ENCODE measurements at places on chromosomes 13 and 19.
A peak's percentile ranks its signal among the peaks of the same experiment; 100 is the strongest.

DNA sequence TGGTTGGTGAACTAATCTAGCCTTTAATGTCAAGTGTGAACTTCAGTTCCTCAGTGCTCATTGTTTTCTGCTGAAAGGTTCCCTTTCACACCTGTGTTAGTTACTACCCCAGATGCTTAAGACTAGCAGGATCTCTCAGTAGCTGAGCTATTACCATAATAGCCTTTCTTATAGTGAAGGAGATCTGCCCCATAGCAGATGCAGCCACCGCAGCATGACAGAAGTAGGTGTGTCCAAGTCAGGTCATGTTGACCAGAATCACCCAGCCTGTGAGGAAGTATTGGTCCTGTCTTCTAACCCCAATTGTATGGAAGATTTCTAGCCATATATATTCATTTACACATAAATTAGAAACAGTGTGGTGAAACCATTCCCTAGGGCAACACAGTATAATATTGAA, 37.3 kb downstream of the ZAR1L start:
- no peak for DNase-seq

DNA sequence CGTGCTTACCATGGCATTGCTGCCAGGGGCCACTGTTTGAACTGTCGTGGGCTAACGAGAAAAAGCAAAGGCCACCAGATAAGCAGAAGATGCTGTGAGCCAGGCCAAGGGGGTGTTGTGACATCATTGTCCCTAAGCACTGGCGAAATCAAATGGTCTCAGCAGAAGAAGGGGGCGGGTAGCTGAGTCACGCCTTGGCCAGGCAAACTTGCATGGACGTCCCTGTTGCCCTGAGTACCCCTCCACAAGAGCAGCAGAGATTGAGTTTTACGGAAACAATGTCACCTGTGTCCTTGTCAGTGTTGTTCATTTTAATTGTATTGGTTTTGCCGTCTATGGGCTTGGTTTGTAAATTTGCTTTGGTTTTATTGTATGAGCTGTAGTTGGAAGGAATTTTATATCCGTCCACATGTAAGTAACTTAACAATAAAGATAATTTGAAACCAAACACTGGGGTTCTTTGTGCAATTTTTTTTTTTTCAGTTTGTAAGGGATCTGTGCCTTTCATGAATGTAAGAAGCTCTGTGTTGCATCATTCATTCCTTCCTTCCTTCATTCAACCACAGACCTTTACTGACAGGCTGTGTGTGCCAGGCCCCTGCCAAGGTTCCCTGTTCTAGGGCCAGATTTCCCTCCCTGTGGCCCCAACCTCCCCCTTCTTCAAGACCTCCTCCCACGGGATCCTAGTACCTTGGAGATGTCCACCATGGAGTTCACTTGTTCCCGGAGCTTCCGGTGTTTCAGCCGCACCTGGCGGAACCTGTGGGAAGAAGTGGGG, 12.3 kb downstream of the KCNN4 start:
- DNase-seq, result no peak

DNA sequence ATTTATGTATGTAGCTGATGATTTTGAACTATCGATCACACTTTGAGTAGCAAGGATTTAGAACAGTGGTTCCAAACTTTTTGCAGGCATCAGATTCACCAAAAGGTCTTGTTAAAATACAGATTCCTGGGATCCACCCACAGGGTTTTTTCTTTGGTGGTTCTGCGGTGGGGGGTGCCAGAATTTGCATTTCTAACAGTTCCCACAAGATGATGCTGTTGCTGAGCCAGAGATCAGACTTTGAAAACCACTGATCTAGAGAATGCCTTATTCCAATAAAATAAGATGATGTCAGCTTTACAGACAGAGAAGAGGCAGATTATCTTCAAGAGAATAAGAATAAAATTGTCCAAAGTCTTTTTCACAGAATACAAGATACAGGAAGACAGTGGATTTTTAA, 80.9 kb upstream of the SHISA2 start:
- DNase-seq, result no peak

GRCh38 chr13:36954542-36954941, 34.5 kb upstream of the SMAD9 start:
- no peak for DNase-seq

DNA sequence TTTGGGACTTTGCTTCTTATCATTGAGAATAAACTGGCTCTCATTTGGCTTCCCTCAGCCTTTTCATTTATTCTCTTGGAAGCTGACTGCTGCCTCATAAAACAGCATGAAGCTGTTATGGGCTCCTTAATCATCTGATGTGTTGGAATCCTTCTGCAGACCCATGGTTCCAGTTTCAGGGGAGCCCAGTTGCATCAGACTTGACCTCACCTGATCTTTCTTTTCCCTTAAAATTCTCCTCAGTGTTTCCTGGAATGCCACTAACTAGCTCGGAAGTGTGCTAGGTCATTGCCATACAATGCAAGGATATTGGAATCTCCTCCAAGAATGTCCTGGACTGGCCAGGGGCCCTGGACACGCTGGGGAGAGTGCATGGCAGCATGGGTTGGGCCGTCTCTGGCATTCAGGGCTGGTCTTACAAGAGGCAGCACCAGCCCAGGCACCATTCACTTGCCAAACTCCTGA, 158.7 kb downstream of the FLT1 start:
- no peak for DNase-seq

DNA sequence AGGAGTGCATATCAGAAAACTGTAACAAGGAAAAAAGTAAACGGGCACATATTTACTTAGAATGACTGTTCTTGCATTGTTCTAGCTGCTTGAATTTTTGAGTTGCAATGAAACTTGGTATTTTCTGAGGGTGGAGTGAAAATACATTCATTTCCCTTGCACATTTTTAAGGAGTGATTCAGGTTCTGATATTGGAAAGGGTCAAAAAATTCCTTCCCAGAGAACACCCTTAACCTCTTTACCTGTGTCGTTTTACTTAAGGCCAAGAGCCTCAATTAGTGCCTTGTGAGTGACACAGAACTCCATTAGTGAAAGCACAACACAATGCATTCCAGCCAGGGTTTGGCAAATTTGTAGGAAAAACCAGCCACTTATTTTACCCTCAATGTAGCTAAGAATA, 2.3 kb downstream of the ITGBL1 start:
- peak; percentile 26 for DNase-seq

GRCh38 chr13:43464578-43465264, 322.1 kb downstream of the ENOX1 start:
- no peak for DNase-seq

DNA sequence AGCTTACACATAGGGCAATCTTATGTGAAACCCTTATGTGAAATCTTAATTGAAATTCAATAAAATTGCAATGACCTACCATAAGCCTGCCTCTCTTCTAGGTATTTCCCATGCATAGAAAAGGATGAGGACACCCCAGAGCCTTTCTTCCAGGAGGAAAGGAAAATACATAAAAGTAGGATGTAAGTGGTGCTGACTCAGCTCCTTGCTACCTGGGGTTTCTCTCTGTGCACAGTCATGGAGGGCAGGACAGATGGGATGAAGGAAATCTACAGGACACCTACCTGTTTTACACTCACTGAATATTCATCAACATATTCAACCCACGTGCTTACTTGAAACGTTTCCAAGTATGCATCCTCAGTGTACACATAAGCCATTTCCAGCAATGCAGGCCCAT, 1299.2 kb upstream of the SLC10A2 start:
- DNase-seq, result no peak

DNA sequence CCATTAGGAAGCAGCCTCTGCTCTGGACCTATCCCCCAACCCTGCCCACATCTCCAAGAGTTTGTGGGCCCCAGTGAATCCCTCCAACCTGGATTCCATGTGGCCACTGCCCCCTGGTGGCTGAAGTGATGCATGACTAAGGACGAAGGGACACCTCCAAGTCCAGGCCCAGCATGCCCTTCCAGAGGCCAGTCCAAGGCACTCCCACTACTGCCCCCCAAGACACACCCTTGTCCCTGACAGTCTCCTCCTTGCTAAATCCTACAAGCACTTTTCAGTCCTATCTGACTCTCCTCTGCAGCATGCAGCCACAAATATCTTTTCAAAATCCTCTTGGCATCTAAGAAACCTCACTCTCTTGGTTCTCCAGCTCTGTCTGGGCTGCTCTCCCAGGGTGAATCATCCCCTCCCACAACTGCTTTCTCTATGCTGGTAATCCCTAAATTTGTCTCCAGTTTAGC, 33.0 kb downstream of the DEDD2 start:
- DNase-seq, result no peak

DNA sequence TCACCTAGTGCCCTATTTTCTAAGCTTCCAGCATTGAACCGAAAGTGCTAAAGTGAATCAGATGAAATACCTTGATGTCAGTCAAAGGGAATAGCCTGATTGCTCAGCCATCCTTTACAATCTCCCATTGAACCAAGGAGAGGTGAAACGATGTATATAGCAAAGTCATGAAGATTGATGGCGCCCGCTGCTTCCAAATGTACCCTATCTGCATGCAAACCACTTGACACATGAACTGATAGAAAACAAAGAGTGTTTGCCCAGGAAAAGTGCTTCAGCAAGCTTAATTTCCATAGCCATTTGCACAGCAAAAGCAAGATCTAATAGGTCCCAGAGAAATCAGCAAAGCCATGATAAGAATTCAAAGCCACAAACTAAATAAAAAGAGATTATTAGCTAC, 624.9 kb upstream of the PCDH9 start:
- no peak for DNase-seq

DNA sequence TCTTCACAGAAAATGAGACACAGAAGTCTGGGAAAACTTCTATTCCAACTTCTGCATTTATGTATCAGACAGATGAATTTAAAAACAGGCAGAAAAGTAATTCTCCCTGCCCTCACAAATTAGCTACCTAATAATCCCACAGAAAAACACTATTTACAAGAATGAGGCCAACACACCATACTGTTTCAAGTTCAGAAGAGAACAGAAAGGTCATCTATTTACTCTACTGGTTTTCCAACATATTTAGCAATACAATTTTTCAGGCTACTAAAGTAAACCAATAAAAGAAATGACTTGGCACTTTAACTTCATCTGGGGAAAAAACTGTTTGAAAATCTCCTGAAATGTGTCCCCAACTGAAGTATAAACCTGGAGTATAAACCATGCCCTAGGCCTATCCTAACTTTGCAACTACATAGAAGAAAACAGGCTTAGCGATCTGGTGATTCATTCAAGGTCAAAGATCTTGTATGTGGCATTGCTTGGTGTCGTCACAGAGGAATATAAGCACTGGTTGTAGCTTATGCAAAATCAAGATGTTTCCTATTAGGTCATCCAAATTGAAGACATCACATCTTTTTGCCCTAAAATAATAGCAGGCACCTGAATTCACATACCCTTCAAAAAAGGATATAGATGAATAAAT, 20.1 kb upstream of the EBPL start:
- peak; percentile 37 for DNase-seq

DNA sequence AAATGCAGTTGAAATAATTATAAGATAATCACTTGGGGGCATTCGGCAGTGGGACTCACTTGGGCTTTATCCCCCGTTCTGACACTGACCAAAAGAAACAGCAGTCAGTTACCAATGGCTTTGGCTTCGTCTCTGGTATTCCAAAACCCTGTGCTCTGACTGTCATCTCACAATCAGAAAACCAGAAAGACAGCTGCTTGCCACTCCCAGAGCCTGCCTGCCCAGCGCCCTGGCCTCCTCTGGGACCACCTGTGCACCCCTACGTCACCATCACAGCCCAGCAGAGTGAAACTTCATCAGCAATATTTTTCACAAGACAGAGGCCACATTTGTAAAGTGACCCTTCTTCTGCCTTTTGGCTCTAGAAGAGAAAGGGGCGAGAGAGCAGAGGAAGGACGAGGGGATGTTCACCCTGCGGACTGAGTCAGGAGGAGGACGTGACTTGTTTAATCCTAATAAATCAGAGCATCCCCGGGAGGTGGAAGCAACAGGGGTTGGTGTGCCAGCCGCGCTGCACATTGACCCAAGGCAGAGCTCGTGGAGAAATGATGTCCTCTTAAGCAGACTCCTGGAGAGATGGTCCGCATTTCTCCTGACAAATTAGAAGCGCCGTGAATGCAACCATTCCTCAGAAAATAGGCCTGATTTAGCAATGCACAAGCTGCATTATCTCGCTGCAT, 397.8 kb upstream of the ZNF507 start:
- no peak for DNase-seq

- no peak for DNase-seq
These were observed 1.0 kb upstream of the TYROBP start for GRCh38 chr19:35908973-35909683.

GRCh38 chr13:30163441-30163840, 143.9 kb downstream of the KATNAL1 start:
- no peak for DNase-seq

DNA sequence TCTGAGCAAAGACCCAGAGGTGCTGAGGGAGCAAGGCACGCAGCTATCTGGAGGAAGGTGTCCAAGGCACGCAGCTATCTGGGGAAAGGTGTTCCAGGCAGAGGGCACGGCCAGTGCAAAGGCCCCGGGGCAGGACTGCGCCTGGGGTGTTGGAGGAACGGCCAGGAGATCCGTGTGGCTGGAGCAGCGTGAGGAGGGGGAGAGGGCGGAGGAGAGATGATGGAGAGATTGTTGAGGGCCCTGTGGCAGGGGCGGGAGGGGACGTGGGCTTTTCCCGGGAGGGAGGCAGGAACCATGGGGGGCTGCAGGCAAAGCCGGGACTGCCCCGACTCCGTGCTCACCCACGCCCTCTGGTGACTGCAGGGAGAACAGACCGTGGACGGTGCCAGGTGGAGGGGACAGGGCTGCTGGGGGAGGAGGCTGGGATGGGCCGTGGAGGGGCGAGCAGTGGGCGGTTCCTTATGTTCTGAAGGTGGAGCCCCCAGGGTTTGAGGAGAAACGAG, 13.3 kb upstream of the MISP start:
- no peak for DNase-seq

GRCh38 chr19:7226739-7227138, 67.5 kb downstream of the INSR start:
- no peak for DNase-seq

GRCh38 chr19:40492274-40492673, 25.5 kb downstream of the SPTBN4 start:
- DNase-seq, result no peak

All from retinal pigment epithelial cell (primary cell).